ENCODE measurements at places on chromosomes 13 and 19.

DNA sequence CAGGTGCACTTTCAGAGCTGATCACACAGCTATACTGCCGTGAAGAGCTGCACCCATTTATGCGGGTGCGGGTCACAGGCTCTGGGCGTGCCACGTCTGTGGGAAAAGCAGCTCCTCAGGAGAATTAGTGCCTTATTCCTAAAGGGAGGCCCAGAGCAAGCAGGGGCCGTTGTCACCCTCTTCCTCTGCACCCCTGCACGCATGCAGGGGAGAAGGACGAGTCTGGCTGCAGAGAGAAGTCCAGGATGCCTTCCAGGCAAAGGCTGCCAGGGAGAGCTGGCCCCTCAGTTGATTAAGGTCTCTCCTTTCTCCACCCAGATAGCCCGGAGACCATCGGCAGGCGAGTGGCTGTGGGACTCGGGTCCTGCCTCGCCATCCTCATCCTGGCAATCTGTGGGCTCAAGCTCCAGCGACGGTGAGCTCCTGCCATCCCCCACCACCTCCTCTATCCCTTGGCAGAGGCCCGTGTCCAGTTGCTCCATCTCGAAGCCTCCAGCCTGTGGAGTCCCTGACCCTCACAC, 3.1 kb upstream of the FFAR1 start:
- no peak for DNase-seq

GRCh38 chr13:87207280-87208003, 463.7 kb upstream of the SLITRK5 start:
- DNase-seq = no peak

DNA sequence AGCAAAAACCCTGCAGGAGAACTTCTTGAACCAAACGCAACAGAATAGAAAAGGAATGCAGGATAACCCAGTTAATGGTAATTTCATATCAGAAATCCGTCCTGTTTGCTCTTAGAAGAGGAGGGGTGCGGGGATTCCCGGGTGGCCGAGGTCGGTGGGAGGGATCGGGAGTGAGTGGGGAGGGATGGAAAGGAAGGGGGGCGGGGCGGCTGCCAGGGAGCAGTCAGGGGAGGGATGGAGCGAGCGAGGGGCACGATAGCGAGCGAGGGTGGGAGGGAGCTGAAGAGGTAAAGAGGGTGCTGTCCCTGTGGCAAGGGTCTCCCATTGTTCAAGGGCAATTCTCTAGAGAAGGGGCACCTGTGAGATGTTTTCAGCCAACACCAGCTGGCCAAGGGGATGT, 26.5 kb downstream of the CD177 start:
- DNase-seq = no peak

DNA sequence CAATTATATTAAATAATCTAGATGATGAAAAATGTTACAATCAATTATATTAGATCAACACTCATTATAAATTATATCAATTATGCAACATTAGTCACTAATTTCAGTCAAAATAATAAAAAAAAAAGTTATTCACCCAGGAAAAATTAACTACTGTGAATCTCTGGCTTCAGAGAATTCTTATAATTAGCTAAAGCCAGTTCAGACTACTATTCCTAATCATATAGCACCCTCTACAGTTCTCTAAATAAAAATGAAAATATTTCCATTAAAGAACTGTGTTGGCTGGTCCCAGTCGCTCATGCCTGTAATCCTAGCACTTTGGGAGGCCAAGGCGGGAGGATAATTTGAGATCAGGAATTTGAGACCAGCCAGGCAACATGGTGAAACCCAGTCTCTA, 33.0 kb downstream of the XPO4 start:
- DNase-seq = no peak

DNA sequence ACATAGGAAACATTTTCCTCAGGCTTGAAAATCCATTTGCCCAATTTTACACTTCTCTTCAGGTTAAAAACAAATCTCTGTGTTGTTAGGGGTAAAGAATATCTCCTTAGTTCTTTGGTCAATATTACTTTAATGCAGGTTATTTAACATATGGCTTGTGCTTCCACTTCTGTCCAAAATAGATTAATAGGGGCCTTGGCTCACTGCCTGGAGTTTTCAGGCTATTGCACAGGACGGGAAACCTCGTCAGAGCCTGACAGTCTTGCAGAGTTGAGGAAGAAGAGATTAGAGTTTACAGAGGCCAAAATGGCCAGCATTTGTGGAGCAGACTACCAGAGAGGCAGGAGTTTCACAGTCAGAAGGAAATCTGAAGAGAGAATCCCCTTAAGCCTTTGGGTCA, 863.9 kb upstream of the GPC6 start:
- DNase-seq = no peak

- DNase-seq = no peak
These were observed 1.6 kb downstream of the SOHLH2 start for GRCh38 chr13:36212789-36213188.

DNA sequence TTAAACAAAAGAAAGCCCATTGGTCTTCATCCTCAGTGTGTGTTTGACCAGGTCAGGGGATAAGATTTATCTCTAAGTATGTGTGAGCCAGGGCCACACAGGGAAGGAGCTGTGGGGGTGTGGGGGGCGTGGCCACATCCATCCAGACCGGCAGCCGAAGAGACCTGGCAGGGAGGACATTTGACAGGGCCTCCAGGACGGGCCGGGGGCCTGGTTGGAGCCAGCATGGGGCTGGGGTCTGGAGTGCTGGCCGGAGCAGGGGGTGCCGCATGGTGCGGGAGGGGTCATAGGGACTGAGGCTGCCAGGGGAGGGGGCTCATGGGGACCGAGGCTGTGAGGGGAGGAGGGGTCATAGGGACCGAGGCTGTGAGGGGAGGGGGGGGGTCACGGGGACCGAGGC, 20.4 kb upstream of the GNA15 start:
- no peak for DNase-seq

- no peak for DNase-seq
These were observed 69.0 kb downstream of the KDM4B start for GRCh38 chr19:5037936-5038335.
